Activated B cell treated with CpG ODN at 0.5 μM for 24 hours (primary cell): ENCODE measurements at places on chromosomes 3 and 15. TPM values are rescaled to one million over a fixed set of nuclear protein-coding genes. Genes with fewer than 3 reads are reported as not detected.

GRCh38 chr3:53067567-53067966 lies 21.7 kb upstream of the SFMBT1 start:
- peaks cover 11% of the 10 kb centered on the region for H3K27me3 ChIP-seq
- no peak overlapping the region for H3K27ac ChIP-seq
- DNase-seq: no peak
- no peaks in the 10 kb centered on the region for H3K36me3 ChIP-seq

DNA sequence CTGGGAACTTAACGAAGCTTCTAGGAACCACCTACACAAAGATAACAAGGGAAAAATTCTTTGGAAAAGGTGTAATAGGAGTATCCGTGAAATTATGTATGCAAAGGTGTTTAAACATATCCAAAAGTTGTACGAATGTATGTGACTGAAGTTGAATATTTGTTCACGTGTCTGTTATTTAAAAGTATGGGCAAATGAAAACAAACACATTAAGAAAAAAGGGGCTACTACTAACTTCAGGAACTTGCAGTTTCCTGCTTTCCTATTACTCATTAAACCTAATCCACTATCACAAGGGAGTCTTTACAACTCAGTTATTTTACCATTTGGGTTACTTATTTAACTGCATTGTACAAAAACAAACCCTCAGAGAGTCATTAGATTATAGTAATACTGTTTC lies 33.9 kb upstream of the GRAMD1C start:
- no peak for DNase-seq
- H3K27me3 ChIP-seq: no peaks in the 10 kb centered on the region
- H3K27ac ChIP-seq: no peak overlapping the region
- peaks cover 70% of the 10 kb centered on the region for H3K36me3 ChIP-seq

- peak overlapping the region; percentile 13 for H3K27ac ChIP-seq
- no peak for DNase-seq
- H3K27me3 ChIP-seq: peaks cover 7% of the 10 kb centered on the region
- peaks cover 19% of the 10 kb centered on the region for H3K4me1 ChIP-seq
- peaks cover 28% of the 10 kb centered on the region for H3K36me3 ChIP-seq
Observed at GRCh38 chr15:65028338-65028737, 1.1 kb downstream of the MTFMT start.

STRC gene
- total RNA-seq: 0.42 and 0.49 TPM in 2 replicates

- no peak for DNase-seq
- no peak overlapping the region for H3K4me3 ChIP-seq
- peak overlapping the region; percentile 4 for H3K27ac ChIP-seq
- H3K36me3 ChIP-seq: peaks cover 27% of the 10 kb centered on the region
- H3K4me1 ChIP-seq: peaks cover 8% of the 10 kb centered on the region
Observed at GRCh38 chr3:195715583-195716266, 5.1 kb upstream of the MUC20 start.

- H3K36me3 ChIP-seq: peaks cover under 1% of the 10 kb centered on the region
- peaks cover 6% of the 10 kb centered on the region for H3K27me3 ChIP-seq
- no peak for DNase-seq
- H3K4me1 ChIP-seq: peaks cover 5% of the 10 kb centered on the region
Observed at GRCh38 chr15:66749841-66750575, 48.0 kb downstream of the SMAD6 start.

DNA sequence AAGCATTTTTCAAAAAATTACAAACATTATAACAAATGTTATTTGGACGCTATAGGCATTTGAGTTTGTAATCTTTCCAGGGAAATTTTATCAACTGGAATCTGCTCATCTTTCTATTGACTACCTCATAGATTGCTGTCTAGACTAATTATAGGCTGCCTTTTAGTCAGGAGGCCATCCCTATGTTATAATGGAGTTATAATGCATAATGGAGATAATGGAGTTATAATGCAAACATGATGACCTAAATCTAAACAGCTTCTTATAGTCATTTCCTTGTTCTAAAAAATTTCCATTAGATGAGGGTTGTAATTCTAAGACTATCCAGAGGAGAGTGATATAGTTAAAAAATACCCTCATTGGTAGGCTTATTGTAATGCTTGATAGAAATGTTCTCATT lies 226.4 kb downstream of the SI start:
- DNase-seq: no peak
- no peaks in the 10 kb centered on the region for H3K27me3 ChIP-seq

DNA sequence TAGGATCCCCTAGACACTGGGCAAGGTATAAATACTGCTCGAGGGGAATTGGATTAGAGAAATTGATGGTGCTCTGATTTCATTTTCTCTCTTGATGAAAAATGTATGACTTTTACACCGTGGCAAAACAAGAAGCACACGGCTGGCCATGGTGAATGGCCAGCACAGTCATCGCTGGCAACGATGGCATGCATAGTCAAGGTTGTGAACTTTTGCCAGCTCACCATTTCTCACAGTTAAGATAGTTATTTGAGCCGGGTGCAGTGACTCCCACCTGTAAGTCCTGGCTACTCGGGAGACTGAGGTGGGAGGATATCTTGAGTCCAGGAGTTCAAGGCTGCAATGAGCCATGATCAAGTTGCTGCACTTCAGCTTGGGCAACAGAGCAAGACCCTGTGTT lies 95.4 kb downstream of the HMG20A start:
- no peak overlapping the region for H3K27ac ChIP-seq
- no peaks in the 10 kb centered on the region for H3K36me3 ChIP-seq
- H3K27me3 ChIP-seq: no peaks in the 10 kb centered on the region
- H3K4me1 ChIP-seq: no peaks in the 10 kb centered on the region
- H3K4me3 ChIP-seq: no peak overlapping the region

GRCh38 chr3:168933614-168934013 lies 729.9 kb downstream of the MECOM start:
- no peak for DNase-seq
- no peaks in the 10 kb centered on the region for H3K27me3 ChIP-seq
- no peaks in the 10 kb centered on the region for H3K36me3 ChIP-seq
- H3K4me1 ChIP-seq: no peaks in the 10 kb centered on the region
- H3K4me3 ChIP-seq: no peak overlapping the region

CYP8B1 gene
- not detected in 2 replicates for total RNA-seq

GOLGA8O gene
- total RNA-seq: 0.89 and 1.2 TPM in 2 replicates

TOP2B gene
- total RNA-seq: 117 and 125 TPM in 2 replicates

DNA sequence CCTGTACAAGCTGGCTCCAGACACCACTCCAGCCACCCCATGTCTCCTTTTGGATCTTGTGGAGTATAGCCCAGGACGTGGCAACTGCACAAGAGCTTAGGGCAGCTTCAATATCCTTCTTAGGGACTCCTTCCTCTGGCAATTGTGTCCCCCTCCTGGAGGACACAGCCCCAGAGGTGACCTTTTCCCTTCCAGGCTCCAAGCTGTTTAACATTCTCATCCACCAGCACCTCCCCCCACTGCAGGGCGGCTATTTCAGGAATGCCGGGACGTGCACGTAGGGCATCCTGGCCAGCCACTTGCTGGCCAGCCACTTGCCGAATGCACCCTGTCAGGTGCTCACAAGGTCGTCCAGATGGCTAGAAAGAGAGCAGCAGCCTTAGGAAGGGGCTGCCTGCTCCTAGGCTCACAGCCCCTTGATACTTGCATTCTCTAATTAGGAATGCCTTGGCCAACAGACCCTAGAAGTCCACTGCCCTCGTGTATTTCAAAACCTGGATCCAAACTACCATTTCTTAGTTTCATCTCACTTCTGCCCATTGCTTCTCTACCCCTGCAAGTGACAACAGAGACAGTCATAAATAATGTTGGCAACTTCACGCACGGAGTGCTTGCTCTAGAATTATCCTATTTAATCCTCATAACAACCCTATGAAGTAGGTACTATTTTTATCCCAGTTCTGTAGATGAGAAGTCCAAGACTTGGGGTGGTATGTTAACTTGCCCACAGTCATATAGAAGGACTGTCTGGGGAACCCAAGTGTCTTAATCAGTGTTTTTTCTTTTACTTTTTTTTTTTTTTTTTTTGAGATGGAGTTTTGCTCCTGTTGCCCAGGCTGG lies 24.5 kb upstream of the IDH2 start:
- no peak for DNase-seq
- no peak overlapping the region for H3K27ac ChIP-seq
- H3K4me3 ChIP-seq: no peak overlapping the region

DNA sequence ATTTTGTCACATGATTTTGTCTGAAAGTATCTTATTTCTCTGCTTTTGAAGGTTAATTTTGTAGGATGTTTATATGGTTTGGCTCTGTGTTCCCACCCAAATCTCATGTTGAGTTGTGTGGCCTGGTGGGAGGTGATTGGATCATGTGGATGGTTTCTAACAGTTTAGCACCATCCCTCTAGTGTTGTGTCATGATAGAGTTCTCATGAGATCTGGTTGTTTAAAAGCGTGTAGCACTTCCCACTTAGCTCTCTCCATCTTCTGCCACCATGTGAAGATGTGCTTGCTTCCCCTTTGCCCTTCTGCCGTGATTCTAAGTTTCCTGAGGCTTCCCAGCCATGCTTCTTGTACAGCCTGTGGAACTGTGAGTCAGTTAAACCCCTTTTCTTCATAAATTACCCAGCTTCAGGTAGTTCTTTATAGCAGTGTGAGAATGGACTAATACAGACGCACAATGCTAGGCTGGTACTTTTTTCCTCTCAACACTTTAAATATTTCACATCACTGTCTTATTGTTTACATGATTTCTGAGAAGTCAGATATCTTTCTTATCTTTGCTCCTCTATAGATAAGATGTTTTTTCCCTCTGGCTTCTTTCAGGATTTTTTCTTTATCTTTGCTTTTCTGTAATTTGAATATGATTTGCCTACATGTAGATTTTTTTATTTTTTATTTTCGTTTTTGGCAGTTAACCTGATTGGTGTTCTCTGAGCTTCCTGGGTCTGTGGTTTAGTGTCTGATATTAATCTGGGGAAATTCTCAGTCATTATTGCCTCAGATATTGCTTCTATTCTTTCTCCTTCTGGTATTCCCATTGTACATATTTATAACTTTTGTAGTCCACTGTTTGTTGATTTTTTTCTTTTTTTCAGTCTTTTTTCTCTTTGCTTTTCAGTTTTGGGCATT lies 22.2 kb downstream of the BTD start:
- H3K27me3 ChIP-seq: no peaks in the 10 kb centered on the region
- H3K4me3 ChIP-seq: no peak overlapping the region
- H3K36me3 ChIP-seq: peaks cover 52% of the 10 kb centered on the region

DNA sequence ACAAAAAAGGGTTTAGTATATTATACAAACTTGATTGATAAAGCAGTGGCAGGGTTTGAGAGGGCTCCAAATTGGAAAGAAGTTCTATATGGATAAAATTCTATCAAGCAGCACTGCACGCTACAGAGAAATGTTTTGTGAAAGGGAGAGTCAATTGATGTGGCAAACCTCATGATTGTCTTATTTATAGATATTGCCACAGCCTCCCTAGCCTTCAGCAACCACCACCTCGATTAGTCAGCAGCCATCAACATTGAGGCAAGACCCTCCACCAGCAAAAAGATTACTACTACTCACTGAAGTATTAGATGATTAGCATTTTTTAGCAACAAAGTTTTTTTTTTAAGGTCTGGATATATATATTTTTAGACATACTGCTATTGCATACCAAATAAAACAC lies 296.7 kb downstream of the CHST2 start:
- no peaks in the 10 kb centered on the region for H3K36me3 ChIP-seq
- H3K4me3 ChIP-seq: no peak overlapping the region
- H3K27ac ChIP-seq: no peak overlapping the region
- no peaks in the 10 kb centered on the region for H3K27me3 ChIP-seq
- DNase-seq: no peak

SAXO2 gene
- total RNA-seq: 15.2 and 24.9 TPM in 2 replicates

ITIH4 gene
- total RNA-seq: 15.4 and 15.7 TPM in 2 replicates

DNA sequence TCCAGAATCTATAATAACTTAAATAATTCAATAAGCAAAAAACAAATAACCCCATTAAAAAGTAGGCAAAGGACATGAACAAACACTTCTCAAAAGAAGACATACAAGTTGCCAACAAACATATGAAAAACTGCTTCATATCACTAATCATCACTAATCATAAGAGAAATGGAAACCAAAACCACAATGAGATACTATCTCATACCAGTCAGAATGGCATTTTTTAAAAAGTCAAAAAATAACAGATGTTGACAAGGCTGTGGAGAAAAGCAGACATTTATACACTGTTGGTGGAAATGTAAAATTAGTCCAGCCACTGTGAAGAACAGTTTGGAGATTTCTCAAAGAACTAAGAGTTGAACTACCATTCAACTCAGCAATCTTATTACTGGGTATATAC lies 19.5 kb upstream of the ZMAT3 start:
- H3K4me1 ChIP-seq: no peaks in the 10 kb centered on the region
- no peaks in the 10 kb centered on the region for H3K36me3 ChIP-seq
- no peaks in the 10 kb centered on the region for H3K27me3 ChIP-seq
- no peak overlapping the region for H3K27ac ChIP-seq
- no peak for DNase-seq
- no peak overlapping the region for H3K4me3 ChIP-seq

- H3K4me1 ChIP-seq: peaks cover 22% of the 10 kb centered on the region
- H3K27me3 ChIP-seq: no peaks in the 10 kb centered on the region
- no peak for DNase-seq
- no peaks in the 10 kb centered on the region for H3K36me3 ChIP-seq
Observed at GRCh38 chr3:195249858-195250464, 21.0 kb downstream of the XXYLT1 start.

DNA sequence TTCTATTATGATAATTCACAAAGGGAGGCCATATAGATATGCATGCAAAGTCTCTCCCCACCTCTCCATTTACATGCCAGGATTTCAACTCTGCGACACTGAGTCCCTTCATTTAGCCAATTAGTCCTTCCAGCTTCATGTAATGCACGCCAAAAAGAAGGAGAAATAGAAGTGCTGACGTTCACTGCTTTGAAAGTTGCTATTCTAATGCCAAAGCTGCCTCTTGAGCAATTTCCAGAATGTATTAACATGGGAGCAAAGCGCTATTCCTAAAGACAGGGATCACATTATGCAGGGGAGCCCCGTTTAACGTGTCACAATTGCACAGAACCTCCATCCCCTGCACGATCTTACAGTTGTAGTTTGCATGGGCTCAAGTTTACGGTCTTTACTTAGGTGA lies 130.5 kb downstream of the TIGIT start:
- H3K36me3 ChIP-seq: peaks cover 4% of the 10 kb centered on the region
- no peak for DNase-seq
- no peak overlapping the region for H3K4me3 ChIP-seq
- H3K27ac ChIP-seq: no peak overlapping the region
- no peaks in the 10 kb centered on the region for H3K27me3 ChIP-seq

GRCh38 chr3:129353589-129353941 lies 74.9 kb downstream of the EFCAB12 start:
- peaks cover 6% of the 10 kb centered on the region for H3K27me3 ChIP-seq
- H3K4me3 ChIP-seq: no peak overlapping the region
- no peaks in the 10 kb centered on the region for H3K4me1 ChIP-seq

GRCh38 chr15:67165254-67166253 lies 88.9 kb downstream of the AAGAB start:
- no peak overlapping the region for H3K4me3 ChIP-seq
- H3K36me3 ChIP-seq: peaks cover 67% of the 10 kb centered on the region
- no peak overlapping the region for H3K27ac ChIP-seq
- H3K27me3 ChIP-seq: no peaks in the 10 kb centered on the region
- no peak for DNase-seq

- DNase-seq: no peak
- no peaks in the 10 kb centered on the region for H3K36me3 ChIP-seq
- peaks cover 7% of the 10 kb centered on the region for H3K4me1 ChIP-seq
- H3K4me3 ChIP-seq: no peak overlapping the region
Observed at GRCh38 chr15:91268510-91268909, 168.5 kb downstream of the SV2B start.
